ENCODE measurements at places on chromosomes 16 and 17. TPM values are rescaled to one million over a fixed set of nuclear protein-coding genes. Genes with fewer than 3 reads are reported as not detected.

- DNase-seq: no peak
Observed at GRCh38 chr17:21286066-21286770, 1.7 kb downstream of the MAP2K3 start.

Gene SLC4A1
- total RNA-seq: not detected

DNA sequence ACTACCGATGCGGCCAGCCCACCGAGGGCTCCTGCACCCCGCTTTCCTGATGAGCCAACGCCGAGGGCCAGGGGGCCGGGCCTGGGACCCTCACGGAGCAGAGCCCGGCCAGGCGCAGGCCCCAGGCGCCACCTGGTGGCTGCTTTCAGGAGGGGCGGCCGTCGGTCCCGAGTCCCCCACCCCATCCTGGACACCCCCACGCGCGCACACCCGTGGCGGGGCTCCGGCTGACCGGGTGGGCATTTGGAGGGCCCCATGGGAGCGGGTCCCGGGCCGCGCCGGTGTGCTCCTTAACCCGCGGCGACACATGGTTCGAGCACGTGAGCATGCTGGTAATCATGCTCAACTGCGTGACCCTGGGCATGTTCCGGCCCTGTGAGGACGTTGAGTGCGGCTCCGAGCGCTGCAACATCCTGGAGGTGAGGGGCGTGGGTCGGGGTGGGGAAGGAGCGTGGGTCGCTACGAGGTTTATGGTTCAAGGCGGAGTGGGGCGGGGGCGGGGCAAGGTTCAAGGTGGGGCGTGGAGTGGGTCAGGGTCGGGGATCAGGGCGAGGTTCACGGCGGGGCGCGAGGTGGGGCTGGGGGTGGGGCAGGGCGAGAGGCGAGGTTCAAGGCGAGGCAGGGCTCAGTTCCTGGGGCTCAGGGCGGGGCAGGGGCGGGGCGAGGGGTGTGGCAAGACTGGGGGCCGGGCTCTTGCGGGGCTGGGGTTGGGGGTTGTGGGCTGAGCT, 30.2 kb downstream of the TPSG1 start:
- DNase-seq: peak; percentile 66

- DNase-seq: no peak
Observed at GRCh38 chr17:48592057-48592514, 1.5 kb downstream of the HOXB5 start.

Gene HOXB13
- not detected for total RNA-seq

- DNase-seq: no peak
Observed at GRCh38 chr16:83727018-83727417, 80.8 kb upstream of the HSBP1 start.

GRCh38 chr17:7888184-7888920, at the start of gene CHD3:
CHD3 (plus strand) TSS chr17:7888789; CDS start chr17:7889001, 212 bp downstream.
- DNase-seq: peak; percentile 23

GRCh38 chr16:53266156-53266555, 168.1 kb upstream of the RBL2 start:
- DNase-seq: no peak

Gene HASPIN
- 34.0 TPM for total RNA-seq
